CD4-positive, alpha-beta T cell treated with Interleukin-6 at 100 ng/mL for 8 hours (primary cell): ENCODE measurements at places on chromosomes 11 and 22.
A peak's percentile ranks its signal among the peaks of the same experiment; 100 is the strongest.

- no peak for DNase-seq
These were observed 8.9 kb downstream of the MYO7A start for GRCh38 chr11:77136784-77137420.

GRCh38 chr11:26065944-26066343, 266.0 kb upstream of the ANO3 start:
- no peak for DNase-seq

- no peak for DNase-seq
These were observed 5.4 kb upstream of the IGLL5 start for GRCh38 chr22:22882033-22882717.

- no peak for DNase-seq
These were observed 23.8 kb upstream of the ALDH3B2 start for GRCh38 chr11:67698247-67698646.

GRCh38 chr11:128207861-128208321, 379.5 kb downstream of the ETS1 start:
- no peak for DNase-seq

DNA sequence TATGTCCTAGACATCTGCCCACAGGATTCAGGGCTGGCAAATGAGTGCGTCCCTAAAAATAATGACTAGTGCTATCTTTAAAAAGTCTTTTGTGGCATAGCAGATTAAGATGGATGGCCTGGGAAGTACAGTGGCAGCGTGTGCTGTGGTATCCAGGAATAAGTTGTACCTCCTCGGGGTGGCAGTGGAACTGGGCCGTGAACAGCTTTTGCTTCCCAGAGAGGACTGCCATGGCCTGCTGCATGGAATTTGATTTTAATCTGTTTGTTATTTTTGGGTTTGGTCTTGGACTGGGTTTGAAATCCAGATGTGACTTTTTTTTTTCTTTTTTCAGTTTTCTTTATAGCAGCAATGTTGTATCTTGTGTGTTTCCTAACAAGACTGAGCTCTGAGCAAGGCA, 71.3 kb upstream of the PARVG start:
- DNase-seq, result no peak

DNA sequence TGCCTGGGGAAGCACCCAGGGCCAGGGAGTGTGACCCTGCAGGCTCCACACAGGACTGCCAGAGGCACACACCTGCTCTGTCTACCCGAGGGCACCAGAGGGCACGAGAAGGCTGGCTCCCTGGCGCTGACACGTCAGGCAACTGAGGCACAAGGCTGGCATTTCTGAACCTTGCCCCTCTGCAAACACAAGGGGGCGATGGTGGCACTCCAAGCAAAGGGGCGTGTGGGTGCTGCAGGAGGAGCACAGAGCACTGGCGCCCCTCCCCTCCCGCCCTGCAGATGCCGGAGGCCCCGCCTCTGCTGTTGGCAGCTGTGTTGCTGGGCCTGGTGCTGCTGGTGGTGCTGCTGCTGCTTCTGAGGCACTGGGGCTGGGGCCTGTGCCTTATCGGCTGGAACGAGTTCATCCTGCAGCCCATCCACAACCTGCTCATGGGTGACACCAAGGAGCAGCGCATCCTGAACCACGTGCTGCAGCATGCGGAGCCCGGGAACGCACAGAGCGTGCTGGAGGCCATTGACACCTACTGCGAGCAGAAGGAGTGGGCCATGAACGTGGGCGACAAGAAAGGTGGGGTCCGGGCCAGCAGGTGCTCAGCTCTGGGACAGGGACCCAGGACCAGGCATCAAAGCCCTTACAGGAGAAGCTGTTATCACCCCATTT, 20.8 kb upstream of the TXNRD2 start:
- DNase-seq, result peak; percentile 36

GRCh38 chr11:78603792-78604191, 29.1 kb upstream of the NARS2 start:
- DNase-seq, result no peak

DNA sequence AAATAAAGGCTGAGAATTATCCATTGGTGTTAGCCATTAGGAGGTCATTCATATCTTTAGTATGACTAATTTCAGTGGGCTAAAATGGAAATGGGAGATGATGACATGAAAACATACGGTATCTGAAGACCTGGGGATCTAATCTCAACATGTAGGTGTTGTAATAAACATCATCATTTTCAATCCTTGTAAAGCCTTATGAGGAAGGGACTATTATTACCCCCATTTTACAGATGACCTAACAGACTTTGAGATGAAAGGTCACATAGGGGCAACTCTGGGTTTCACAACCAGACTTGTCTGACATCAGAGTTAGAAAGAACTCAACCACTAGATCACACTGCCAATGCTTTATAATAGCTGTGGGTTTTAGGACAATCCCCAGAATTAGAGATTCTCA, 34.8 kb upstream of the TMEM135 start:
- DNase-seq, result no peak

GRCh38 chr11:16816358-16817270, 78.2 kb downstream of the C11orf58 start:
- DNase-seq, result no peak

DNA sequence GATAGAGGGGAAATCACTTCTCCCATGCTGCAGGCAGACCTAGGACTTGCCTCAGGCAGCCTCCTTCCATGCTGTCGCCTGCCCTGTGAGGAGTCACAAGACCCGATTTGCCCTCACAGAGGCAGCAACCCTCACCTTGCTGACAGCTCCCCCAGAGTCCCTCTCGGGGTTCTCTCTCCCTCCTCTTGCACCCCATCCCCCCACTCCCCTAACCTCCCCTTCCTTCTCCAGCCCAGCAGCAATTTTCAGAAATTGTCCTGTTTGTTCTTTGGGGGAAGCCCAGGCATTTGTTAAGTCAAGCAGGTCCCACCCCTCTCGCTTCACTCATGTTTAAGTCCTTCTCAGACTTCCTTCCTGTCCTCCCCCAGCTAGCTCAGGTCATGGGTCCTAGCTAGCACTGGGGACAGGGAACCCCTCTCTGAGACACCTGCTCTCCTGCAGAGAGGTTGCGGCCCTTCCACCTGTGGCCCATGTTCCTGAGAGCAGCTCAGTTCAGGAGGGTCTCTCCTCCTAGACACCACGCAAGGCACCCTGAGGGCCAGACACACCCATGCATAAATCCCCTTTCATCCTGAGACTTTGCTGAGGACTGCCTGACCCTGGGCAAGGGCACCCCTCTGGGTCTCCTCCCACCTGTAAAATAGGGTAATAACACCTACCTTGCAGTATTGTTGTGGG, 6.3 kb upstream of the FXYD2 start:
- no peak for DNase-seq

DNA sequence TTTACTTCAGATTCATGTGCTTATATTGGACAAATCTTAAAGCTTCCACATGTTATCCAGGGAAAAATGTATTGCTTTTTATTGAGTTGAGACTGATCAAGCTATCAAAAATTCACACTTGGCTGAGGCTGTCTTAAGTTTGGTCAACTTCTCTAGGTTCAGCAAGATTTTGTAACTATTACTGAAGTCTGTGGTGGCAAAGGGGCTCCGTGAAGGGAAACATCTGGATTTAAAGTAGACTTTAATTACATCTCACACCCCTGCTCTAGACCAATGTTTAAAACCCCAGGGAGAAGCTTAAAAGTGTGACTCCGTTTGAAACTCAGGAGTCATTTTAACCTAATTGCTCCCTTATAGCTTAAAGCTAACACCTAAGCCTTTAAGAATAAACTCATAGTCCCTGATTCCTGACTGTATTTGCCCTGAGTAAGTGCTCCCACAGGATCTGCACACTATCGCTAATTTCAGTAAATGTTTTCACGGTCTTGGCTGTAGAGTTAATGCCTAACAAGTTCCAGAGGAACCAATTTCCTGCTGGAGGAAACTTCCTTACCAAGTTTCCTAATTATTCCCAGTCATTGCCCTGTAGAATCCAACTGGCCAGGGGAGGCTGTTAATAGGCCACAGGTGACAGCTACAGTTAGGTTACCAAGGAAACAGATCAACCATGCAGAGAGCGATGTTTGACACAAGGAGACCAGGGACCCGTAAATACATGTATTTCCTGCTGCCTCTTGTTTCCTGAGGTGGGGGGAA, 40.5 kb downstream of the OR10A6 start:
- DNase-seq, result no peak

- no peak for DNase-seq
These were observed 547.6 kb downstream of the BUD13 start for GRCh38 chr11:116225236-116225635.

GRCh38 chr11:35143297-35144135, 4.5 kb downstream of the CD44 start:
- DNase-seq, result no peak

- no peak for DNase-seq
These were observed 16.9 kb upstream of the AMOTL1 start for GRCh38 chr11:94751218-94751609.

GRCh38 chr11:106875013-106875412, 143.3 kb downstream of the GUCY1A2 start:
- no peak for DNase-seq

DNA sequence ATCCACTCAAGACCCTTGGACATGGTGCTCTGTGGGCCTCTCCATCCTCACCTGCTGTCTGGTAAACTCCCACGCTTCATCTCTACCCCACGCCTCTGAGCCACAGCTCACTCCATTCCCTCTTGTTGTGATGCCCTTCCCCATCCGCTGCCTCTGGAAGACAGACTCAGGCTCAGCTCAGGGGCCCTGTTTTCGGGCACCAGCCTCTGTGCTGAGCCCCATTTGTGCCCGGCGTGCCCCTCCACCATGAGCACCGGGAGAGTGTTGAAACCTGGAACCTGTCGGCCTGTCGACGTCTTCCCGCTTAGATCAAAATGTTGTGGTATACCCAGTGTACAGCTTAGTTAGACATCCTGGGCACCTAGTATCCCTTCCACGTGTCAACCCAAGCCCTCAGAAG, 6.5 kb upstream of the SCUBE1 start:
- DNase-seq, result no peak

DNA sequence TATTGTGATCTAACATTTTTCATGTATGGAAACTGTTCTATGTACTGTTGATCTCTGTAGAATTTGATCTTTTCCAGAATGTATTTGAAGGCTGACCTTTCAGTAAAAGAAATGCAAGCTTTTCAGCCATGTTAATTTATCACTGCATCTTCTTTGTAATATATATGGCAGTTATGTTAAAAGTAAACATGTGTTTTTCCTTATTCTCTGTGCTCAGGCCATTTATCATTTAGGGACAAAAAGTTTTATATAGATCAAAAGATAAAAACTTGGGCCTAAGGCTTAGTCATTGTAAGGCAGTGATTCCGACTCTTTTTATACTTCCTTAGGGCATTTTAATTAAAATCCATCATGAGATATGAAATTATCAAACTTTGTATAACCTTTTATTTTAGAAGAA, 48.7 kb downstream of the KDM2A start:
- no peak for DNase-seq

DNA sequence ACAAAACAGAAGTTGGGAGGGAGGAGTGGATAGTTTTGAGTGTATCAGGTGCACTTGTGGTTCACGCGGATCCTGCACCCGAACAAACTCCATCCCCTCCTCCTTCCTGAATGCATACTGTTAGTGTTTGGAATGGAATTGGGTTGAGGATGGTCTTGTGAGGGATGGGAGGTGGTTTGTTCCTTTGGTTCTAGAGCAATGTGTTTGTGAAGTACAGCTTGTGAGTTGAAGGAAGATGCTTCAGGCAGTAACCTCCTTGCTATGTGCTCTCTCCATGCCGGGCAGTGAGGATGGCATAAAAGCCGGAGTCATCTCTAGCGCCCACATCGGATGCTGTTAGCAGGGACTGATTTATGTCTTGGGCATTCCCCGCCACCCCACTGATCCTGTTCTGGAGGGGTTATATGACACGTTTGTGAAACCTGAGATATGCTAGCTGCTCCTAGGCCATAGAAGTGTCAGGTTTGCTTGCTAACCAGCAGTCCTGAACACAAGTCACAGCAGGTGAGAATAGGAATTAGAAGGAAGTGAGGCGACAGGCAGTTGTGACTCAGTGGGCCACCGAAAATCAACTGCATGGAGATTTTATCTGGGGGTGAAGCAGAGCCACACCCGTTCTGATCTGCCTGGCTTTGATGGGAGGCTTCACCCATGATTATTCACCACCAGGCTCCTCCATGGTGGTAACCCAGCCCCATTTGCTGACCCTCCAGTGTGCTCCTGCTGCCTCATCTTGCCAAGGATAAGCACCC, 2.2 kb downstream of the BCR start:
- DNase-seq, result peak; percentile 42

DNA sequence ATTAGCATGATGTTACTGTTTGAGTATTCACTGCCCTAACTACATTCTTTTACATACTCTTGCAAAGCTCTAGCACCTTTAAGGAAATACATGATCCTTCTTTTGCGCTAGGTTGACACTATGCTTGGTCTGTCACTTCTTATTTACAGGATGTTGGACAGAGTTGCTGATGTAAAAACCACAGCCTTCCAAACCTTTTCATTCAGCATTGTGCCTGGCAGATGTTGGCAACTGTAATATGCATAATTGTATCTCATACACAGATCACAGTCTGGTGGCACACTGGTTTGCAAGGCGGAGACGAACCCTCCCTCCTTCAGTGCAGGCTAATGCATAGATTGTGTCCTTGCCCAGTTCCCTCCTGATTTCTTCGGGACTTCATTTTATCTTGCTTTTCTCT, 224.1 kb downstream of the SNX19 start:
- no peak for DNase-seq

DNA sequence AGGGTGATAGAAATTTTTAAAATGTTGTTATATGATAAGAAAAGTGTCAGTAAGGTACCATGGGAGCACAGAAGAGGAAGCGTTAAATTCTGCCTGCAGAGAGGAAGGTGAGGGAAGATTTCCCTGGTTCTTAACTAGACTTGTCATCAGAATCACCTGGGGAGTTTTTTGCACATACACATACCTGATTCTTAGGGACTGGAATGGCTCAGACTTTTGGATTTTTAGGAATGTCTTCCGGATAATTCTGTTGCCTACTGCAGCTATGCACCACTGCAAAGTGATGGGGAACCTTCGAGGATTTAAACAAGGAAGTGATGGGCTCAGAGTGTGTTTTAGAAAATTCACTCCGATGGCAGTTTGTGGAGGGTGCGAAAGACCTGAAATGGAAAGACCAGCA, 21.9 kb downstream of the STX3 start:
- no peak for DNase-seq

DNA sequence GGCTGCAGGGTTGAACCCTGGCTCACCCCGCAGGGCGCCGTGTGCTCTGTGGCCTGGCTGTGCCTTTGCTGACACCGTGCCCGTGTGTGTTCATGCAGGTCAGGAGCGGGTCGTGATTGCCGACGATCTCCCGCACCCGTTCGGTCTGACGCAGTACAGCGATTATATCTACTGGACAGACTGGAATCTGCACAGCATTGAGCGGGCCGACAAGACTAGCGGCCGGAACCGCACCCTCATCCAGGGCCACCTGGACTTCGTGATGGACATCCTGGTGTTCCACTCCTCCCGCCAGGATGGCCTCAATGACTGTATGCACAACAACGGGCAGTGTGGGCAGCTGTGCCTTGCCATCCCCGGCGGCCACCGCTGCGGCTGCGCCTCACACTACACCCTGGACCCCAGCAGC, 47.0 kb upstream of the PPP6R3 start:
- DNase-seq, result no peak

- no peak for DNase-seq
These were observed 103.8 kb downstream of the MORC2 start for GRCh38 chr22:30864441-30865420.
